ENCODE measurements at places on chromosomes 12 and 14.

GRCh38 chr12:115813256-115813655 is 464.2 kb downstream of the MED13L start:
- DNase-seq = no peak

- no peak for DNase-seq
Observed at GRCh38 chr12:128178565-128178964, 88.4 kb upstream of the TMEM132C start.

- DNase-seq = no peak
Observed at GRCh38 chr14:76793956-76794355, 18.7 kb downstream of the ANGEL1 start.

DNA sequence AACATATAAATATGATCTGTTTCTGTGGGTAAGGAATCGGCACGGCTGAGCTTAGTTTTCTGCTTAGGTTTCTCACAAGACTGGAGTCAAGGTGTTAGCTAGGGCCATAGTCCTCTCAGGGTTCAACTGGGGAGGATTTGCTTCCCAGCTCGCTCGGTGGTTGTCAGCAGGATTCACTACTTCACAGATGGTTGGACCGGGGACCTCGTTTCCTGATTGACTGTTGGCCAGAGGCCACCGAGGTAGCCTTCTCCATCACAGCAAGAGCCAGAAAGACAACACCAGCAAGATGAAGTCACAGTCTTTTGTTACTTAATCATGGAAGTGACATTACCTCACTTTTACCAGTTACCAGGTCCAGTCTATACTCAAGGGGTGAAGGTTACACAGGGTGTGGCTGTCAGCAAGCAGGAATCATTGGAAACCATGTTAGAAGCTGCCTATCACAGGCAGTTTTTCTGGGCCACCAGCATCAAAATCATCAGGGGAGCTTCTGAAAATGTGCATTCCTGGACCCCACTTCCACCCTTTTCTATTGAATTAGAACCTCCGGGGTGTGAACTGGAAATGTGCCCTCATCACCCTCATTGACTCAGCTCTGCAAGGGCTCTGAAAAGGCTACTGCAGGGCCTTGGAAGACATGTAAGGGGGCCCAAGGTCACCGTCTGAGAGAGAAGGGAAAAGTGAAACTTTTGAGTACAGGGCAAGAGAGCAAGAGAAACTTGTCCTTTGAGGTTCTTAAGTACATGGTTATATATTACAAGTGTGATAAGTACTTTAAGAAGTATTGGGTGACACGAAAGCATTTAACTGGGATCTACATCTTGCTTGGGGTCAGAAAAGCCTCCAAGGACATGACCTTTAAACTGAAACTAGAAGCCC is 10.9 kb downstream of the COPS7A start:
- DNase-seq = no peak

- DNase-seq = no peak
Observed at GRCh38 chr14:34713122-34713680, 1.2 kb downstream of the CFL2 start.

DNA sequence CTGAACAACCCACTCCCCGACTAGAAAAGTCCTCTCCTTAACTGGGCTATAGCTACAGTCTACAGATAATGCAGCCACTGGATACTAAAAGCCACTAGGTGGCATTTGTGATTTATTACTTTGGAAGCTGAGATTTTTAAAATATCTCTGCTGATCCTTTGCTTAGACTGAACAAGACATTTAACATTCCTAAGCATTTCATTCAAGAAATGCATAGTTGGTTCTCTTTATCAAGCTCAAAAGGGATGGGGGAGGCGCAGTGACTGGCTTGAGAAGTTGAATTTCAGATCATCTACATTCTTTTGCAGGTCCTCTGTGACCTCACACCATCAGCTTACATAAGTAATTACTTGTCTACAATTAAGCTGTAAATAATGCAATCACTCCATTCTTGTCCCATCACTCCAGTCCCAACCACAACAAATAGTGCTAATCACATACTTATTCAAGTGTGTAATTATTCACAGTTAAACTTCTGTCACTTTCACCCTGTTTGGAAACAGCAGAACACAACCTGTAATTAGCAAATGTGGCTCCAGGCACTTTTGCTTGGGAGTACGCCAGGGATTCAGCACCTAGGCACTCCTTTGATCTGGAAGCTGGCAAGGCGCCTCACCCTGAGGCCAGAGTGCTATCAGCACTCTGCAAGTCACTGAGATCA is 203.6 kb downstream of the NOVA1 start:
- peak; percentile 92 for DNase-seq

GRCh38 chr12:59657266-59657665 is 61.4 kb downstream of the SLC16A7 start:
- DNase-seq = no peak

GRCh38 chr12:58961906-58962305 is 41.6 kb upstream of the LRIG3 start:
- DNase-seq = no peak

- DNase-seq = no peak
Observed at GRCh38 chr12:104303538-104304151, at the start of gene EID3. TSS of gene EID3 (plus strand) at chr12:104303739. CDS start at chr12:104303935, 196 bp downstream.

DNA sequence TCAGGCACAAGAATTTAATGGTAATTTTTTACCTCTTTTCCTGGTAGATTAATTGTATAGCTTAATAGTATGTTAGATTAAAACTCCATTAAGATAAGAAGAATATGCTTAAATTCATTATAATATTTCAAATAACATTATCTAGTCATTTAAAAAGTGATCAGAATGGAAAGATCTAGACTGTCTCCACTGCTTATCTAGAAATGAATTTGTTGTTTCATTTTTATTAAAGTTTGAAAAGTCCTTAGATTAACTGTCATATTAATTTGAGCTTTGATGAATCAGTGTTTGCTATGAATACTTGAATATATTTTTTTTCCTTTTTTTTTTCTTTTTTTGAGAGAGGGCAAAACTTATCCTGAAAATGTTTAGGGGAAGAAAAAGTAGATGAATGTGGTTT is 236.6 kb upstream of the NPAS3 start:
- no peak for DNase-seq

- no peak for DNase-seq
Observed at GRCh38 chr12:39420043-39420442, 22.9 kb downstream of the KIF21A start.

DNA sequence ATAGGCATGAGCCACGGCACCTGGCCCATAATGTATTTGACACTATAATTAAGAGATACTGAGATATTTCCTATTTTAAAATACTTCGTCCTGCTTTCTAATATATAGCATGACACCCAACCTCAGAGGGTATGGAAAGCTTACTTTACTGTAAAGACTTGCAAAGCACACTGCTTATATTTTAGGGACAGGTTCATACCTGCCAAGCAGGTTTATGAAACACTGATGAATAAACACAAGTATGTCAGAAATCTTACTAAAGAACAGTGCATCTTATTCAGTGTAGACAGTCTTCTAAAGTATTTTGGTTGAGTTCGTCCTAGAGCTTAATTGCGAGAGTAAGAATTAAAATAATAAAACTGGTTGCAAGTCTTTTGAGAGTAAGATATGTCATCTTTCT is 65.4 kb downstream of the PPFIBP1 start:
- DNase-seq = no peak

DNA sequence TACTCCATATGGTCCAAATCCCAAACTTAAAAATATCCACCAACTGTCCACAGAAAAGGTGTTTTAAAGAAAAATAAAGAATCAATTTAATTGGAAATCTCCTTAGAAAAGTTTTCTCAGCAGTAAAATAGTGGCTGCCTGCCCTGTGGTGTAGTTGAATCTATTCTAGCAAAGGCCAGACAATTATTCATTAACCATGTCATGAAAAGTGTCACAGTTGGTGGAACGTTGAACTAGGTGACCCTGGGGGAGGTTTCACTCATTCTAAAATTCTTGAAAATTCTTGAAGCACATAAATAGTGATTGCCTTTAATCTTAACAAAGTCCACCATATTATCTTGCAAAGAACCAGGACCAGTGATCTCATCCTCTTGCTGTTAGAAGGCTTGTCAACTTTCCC is 78.4 kb upstream of the GZMB start:
- DNase-seq = no peak

DNA sequence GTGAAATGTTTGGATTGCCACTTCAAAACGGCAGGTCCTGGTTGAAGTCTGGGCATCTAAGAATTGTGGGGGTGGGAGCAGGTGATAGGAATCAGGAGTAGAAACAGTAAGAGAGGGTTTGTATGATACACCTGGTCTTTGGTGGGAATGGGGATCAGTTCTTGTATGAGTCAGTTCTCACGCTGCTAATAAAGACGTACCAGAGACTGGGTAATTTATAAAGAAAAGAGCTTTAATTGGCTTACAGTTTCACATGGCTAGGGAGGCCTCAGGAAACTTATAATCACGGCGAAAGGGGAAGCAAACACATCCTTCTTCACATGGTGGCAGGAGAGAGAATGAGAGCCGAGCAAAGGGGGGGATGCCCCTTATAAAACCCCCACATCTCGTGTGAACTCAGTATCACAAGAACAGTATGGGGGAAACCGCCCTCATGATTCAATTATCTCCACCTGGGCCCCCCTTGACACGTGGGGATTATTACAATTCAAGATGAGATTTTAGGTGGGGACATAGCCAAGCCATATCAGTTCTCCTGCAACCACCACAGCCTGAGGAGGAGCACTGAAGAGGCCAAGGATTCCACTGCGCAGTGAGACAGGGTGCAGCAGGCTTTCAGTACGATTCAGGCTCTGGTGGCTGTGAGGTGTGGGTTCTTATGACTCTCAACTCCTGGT is 52.1 kb downstream of the DRAM1 start:
- no peak for DNase-seq

- peak; percentile 5 for DNase-seq
Observed at GRCh38 chr14:61526405-61527312, 168.7 kb upstream of the HIF1A start.

GRCh38 chr12:94287245-94287628 is 138.9 kb downstream of the PLXNC1 start:
- DNase-seq = no peak

GRCh38 chr14:70907996-70908934 is 1.0 kb downstream of the PCNX1 start:
- DNase-seq = peak; percentile 39

- DNase-seq = no peak
Observed at GRCh38 chr12:83179999-83180398, 493.3 kb downstream of the TMTC2 start.

DNA sequence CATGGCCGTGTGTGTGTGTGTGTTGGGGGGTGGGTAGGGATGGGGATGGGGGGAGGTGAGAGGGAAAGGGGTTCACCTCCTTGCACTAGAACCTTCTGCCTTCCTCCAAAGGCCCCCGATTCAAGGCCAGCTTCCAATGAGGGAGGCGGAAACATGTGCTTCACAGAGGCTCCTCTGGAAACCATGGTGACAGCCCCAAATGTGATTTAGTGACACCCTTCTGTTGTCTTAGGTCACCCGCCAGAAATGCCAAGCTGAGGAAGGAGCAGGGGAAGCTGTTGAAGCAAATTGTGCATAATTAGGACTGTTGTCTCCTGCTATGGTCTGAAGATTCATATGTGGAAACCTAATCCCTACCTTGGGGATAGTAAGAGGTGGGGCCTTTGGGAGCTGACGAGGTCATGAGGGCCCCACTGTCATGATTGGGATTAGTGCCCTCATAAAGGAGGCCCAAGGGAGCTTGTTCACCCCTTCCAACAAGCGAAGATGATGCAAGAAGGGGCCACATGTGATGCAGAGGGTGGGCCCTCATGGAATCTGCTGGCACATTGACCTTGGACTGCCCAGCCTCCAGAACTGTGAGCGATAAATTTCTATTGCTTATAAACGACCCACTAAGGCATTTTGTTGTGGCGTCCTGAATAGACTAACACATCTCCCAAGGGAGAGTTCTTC is 95.2 kb downstream of the AACS start:
- DNase-seq = no peak

- no peak for DNase-seq
Observed at GRCh38 chr12:68410018-68410660, 78.0 kb upstream of the MDM1 start.

GRCh38 chr12:659090-659683 is 4.1 kb downstream of the NINJ2 start:
- no peak for DNase-seq

DNA sequence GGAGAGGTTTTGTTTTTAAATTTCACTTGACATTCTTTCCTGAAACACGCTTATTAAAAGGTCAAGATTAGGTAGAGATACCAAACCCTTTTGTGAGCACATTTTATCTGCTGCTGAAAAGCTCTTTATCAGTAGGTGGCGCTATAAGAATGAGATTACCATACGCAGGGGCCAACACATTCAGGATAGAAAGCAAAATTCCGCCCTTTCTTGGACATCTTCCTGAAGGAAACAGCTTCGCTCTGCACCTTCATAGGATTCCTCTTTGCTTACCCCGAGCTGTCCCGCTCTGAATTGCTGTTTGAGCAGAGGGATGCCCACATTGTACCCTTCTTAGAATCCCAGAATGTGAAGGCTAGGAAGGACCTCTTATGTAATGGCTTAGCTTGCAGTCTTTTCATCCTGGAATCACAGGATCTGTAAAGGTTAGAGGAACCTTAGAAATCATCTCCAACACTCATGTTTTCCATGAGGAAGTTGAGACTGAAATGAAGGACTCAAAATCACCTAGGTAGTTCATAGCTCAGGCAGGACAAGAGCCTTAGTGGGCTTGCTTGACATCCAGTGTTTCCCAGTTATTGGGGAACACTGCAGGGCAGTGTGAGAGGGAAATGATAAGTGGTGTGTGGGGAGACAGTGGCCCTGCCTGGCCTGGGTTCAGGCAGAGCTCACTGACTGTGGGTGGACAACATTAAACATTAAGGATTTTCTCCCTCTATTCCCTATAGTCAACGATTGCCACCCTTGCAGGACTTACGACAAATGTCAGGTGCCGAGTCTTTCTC is 38.7 kb upstream of the CRY1 start:
- peak; percentile 89 for DNase-seq

- DNase-seq = no peak
Observed at GRCh38 chr12:79371226-79371625, 319.5 kb downstream of the PAWR start.

GRCh38 chr14:72745991-72746980 is 147.6 kb downstream of the DPF3 start:
- no peak for DNase-seq

DNA sequence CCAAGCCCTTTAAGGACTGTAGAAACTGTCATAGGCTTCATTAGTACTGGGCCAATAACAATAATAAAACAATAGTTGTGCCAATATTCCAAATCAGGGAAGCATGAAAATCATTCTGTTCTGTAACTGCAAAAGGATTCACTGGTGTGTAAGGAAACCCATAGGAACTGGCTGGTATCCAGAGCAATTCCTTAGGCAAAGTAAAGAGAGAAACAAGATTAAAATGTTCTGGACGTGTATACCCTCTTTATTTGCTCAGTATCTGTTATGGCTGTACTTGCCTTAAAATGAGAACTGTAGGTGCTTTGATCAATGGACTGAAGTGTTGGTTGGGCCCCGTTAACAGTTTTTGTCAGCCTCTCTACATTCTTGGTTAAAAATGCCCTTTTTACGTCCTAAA is 72.4 kb upstream of the STAC3 start:
- no peak for DNase-seq

DNA sequence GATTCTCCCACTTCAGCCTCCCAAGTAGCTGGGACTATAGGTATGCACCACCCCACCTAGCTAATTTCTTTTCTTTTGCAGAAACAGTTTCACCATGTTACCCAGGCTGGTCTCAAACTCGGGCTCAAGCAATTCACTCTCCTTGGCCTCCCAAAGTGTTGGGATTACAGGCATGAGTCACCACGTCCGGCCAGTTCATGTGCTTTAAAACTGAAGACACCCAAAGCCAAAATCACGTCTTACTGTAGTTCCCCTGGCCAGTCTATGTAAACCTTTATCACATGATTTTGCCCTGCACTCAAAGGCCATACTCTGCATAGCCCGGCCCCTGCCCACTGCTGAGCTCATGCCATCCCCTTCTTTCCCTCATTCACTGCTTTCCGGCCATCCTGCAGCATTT is 4.5 kb downstream of the ALKBH2 start:
- DNase-seq = no peak
